GM23248 (cell line): ENCODE measurements at places on chromosomes 16 and 17. TPM values are rescaled to one million over a fixed set of nuclear protein-coding genes. Genes with fewer than 3 reads are reported as not detected.

DNA sequence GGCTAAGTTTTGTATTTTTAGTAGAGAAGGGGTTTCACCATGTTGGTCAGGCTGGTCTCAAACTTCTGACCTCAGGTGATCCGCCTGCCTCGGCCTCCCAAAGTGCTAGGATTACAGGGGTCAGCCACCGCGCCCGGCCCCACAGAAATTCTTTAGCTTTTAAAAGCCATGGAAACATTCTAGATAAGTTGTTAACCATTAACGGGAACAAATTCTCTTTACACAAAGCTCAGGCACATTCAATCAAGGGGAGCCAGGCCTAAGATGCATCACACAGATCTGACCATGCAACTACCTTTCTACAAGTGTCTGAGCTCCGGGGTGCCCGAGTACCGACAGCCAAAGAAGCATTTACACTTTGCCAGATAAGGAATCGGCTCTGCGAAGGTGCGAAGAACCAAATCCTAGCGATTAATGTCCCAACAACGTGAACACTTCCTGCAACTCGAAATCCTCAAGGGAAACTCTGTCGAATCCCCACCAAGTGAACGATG lies 1.0 kb downstream of the EMC8 start:
- DNase-seq, result no peak

DNA sequence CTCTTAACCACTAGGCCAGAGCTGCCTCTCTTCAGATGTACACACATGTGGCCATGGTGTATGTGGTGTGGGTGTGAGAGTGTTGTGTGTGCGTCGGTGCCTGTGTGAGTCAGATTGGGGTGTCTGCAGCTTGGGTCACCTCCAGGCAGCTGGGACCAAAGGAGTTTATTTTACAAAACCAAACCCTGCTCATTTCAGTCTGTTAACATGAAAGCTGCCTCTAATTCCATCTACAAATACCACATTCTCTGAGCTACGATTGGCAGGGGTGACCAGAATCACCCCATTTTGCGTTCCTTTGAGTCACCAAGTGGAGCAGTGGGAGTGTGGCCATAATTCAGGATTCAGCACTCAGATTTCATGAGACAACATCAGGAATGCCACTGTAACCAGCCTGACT lies 105.3 kb downstream of the IRX5 start:
- DNase-seq, result peak; percentile 63

GNG13 gene
- total RNA-seq, result not detected in 2 replicates

RAP1GAP2 gene
- 2.0 and 3.8 TPM in 2 replicates for total RNA-seq

FOXJ1 gene
- not detected in 2 replicates for total RNA-seq
